ENCODE measurements at places on chromosomes 7 and 10.

DNA sequence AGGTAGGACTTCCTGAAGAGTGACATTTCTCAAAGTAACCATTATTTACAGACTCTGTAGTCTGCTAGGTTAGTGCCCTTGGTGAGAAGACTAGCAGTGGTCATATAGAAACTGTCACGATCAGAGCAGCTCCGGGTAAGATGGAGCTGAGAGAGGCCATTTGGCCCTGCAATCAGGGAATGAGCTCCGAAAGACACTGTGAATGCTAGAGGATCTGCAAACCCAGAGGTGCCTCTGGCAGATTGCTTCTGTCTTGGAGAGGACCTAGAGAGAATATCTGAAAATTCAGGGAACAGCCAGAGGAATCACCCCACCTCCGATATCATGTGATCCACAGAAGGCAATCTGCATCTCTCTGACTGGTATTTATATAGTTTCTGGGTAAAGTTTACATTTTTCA is 246.9 kb upstream of the KMT2E start:
- no peaks in the 10 kb centered on the region for H3K36me3 ChIP-seq
- no peaks in the 10 kb centered on the region for H3K4me1 ChIP-seq
- no peaks in the 10 kb centered on the region for H3K27me3 ChIP-seq
- no peak for DNase-seq

DNA sequence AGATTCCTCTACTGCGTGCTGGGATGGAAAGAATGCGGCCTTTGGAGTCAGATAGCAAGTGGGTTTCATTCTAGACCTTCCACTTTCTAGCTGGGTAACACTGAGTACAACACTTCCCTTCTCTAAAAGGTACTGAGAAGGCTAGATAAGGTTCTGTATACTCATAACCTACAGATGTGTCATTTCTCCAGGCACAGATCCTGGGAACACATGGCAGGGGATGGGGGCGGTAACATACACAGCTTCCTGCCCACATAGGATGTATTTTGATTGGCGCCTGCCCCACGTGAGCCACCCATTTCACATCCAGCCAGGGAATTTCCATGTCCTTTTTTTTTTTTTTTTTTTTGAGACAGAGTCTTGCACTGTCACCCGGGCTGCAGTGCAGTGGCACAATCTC is 31.8 kb downstream of the KLRG2 start:
- no peak for DNase-seq
- H3K4me1 ChIP-seq = no peaks in the 10 kb centered on the region
- H3K27ac ChIP-seq = no peak overlapping the region
- H3K4me3 ChIP-seq = no peak overlapping the region
- no peaks in the 10 kb centered on the region for H3K36me3 ChIP-seq

DNA sequence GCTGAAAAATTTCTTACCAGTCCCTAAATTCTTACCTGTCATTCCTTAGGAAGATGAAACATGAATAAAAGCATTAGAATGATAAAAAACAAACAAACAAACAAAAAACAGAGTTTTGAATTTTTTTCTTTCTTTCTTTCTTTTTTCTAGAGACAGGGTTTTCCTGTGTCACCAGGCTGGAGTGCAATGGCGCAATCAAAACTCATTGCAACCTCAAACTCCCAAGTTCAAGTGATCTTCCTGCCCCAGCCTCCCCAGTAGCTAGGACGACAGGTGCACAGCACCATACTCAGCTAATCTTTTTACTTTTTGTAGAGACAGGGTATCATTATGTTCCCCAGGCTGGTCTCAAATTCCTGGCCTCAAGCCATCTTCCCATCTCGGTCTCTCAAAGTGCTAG is 26.5 kb downstream of the NT5C2 start:
- H3K27me3 ChIP-seq = no peaks in the 10 kb centered on the region
- no peaks in the 10 kb centered on the region for H3K4me1 ChIP-seq
- H3K4me3 ChIP-seq = no peak overlapping the region
- H3K27ac ChIP-seq = no peak overlapping the region
- DNase-seq = no peak

DNA sequence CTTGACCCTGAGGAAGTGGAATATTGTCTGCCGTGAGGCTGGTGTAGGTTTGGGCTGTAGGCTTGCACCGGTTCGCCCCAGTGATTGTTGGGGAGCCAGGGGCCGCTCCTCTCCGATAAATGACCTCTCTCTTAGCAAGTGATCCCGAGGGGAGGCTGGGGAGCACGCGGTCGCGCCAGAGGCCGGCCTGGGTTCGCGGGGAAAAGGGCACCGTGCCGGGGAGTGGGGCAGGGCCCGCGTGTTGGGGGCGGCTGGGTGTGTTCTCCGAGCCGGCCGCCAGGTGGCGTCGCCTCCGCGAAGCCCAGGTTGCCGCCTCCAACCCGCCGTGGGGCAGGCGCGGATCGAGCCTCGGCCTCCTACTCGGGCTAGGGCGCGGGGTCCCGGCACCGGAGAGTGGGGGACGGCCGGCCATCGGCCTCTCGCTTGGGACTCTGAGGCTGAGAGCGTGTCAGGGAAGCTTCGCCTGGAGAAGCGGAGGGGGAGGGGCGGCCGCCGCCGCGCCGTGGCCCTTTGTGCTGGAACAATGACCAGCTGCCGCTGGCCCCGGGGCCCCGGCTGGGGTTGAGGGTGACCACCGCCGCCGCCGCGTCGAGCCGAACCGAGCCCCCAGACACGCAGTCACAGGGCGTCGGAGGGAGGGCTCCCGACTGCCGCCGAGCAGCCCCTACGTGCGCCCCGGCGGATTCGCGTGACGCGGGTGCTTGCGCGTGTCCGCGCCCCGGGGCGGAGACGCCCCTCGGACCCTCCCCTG is 442 bp upstream of the LZTS2 start:
- H3K4me3 ChIP-seq = peak overlapping the region; percentile 77
- H3K27me3 ChIP-seq = no peaks in the 10 kb centered on the region
- DNase-seq = peak; percentile 71
- H3K4me1 ChIP-seq = peaks cover 12% of the 10 kb centered on the region

- no peak overlapping the region for H3K4me3 ChIP-seq
- H3K27ac ChIP-seq = no peak overlapping the region
- no peak for DNase-seq
- H3K36me3 ChIP-seq = no peaks in the 10 kb centered on the region
- no peaks in the 10 kb centered on the region for H3K4me1 ChIP-seq
- H3K27me3 ChIP-seq = no peaks in the 10 kb centered on the region
Observed at GRCh38 chr7:1892011-1892965, 222.2 kb downstream of the ELFN1 start.

GRCh38 chr7:298375-298702 is 8.4 kb downstream of the FOXL3 start:
- H3K4me1 ChIP-seq = peaks cover 5% of the 10 kb centered on the region
- H3K4me3 ChIP-seq = no peak overlapping the region
- H3K27me3 ChIP-seq = no peaks in the 10 kb centered on the region
- DNase-seq = no peak

DNA sequence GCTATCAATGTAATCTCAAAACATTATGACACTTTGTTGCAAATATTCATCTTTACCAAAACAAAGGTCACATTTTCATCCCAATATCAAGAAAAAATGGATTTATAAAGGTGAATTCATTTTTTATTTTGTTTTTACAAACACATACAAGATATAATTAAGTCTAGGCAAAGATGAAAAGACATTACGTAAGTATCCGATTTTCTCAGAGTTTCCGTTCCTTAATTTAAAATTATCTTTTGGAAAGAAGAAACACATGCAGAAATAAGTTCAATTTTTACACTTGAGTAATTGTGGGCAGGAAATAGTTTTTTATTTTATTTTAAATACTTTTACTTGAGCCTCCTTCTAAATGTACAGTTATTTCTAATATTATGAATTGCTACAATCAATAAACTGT is 24.6 kb downstream of the RTKN2 start:
- H3K4me1 ChIP-seq = no peaks in the 10 kb centered on the region
- DNase-seq = no peak
- peak overlapping the region; percentile 19 for H3K27ac ChIP-seq
- no peaks in the 10 kb centered on the region for H3K36me3 ChIP-seq
- no peak overlapping the region for H3K4me3 ChIP-seq
- H3K27me3 ChIP-seq = no peaks in the 10 kb centered on the region

DNA sequence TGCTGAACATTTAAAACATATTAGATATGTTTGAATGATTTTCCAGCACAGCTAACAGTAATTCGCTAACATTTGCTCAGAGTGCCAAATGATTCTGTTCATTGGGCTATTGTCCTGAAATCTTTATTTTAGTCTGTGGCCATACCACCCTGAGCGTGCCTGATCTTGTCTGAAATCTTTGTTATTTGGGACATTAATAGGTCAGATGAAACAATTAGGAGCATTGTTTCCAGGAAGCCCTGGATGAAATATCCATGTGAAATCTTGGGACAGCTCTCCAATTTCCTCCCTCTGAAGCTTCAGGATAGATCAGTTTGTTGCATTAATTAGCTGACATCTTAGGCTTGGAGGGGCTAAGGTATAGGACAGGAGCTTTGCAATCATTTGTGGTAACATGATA is 512.0 kb downstream of the KIF20B start:
- H3K27me3 ChIP-seq = no peaks in the 10 kb centered on the region
- H3K4me3 ChIP-seq = no peak overlapping the region
- H3K4me1 ChIP-seq = no peaks in the 10 kb centered on the region
- DNase-seq = no peak
- H3K36me3 ChIP-seq = no peaks in the 10 kb centered on the region

GRCh38 chr10:46253076-46254006 is 33.5 kb upstream of the ANTXRL start:
- no peak overlapping the region for H3K27ac ChIP-seq
- H3K4me1 ChIP-seq = no peaks in the 10 kb centered on the region
- no peaks in the 10 kb centered on the region for H3K36me3 ChIP-seq
- no peaks in the 10 kb centered on the region for H3K27me3 ChIP-seq
- H3K4me3 ChIP-seq = no peak overlapping the region
- no peak for DNase-seq

GRCh38 chr10:72082856-72083789 is 5.2 kb downstream of the SPOCK2 start:
- H3K4me3 ChIP-seq = no peak overlapping the region
- no peaks in the 10 kb centered on the region for H3K36me3 ChIP-seq
- no peak overlapping the region for H3K27ac ChIP-seq
- H3K27me3 ChIP-seq = no peaks in the 10 kb centered on the region

DNA sequence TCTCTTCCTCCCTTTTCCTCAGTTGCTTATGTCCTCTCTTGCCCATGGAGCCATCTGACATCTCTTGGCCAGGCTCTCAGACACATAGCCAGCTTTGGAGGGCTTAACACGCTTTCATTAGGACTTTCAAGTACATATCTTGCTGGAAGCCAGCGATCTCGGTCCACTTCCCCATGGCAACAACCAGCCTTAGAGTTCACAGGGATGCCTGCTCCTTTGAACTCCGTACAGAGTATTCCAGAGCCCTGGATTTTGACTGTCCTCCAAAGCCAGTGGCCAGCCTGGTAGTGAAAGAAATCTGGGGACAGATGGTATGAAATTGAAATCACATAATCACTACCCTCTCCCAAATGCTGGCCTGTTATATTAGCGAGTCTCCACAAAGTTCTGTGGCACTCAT is 370.5 kb upstream of the NPVF start:
- H3K4me1 ChIP-seq = no peaks in the 10 kb centered on the region
- no peak overlapping the region for H3K4me3 ChIP-seq
- no peaks in the 10 kb centered on the region for H3K36me3 ChIP-seq
- DNase-seq = no peak
- no peak overlapping the region for H3K27ac ChIP-seq

GRCh38 chr7:88072715-88073055 is 138.6 kb downstream of the ADAM22 start:
- no peak for DNase-seq
- H3K4me3 ChIP-seq = no peak overlapping the region
- no peaks in the 10 kb centered on the region for H3K27me3 ChIP-seq
- H3K4me1 ChIP-seq = no peaks in the 10 kb centered on the region

Data from Peyer's patch (tissue), 4 donors.